Pericardium fibroblast (primary cell): ENCODE measurements at places on chromosomes 6 and 20. TPM values are rescaled to one million over a fixed set of nuclear protein-coding genes. Genes with fewer than 3 reads are reported as not detected.

Gene ROS1
- total RNA-seq, result 0.23 and 0.34 TPM in 2 replicates

Gene ATP5F1E
- total RNA-seq, result 31.3 and 48.8 TPM in 2 replicates

Gene LRRC73
- 0.35 and 1.5 TPM in 2 replicates for total RNA-seq

Gene SYCP2
- total RNA-seq, result 0.47 TPM in 1 of 2 replicates, not detected in the other

Gene ZSWIM1
- total RNA-seq, result 10.2 and 10.3 TPM in 2 replicates

Gene IL17F
- not detected in 2 replicates for total RNA-seq

Gene HLA-DQB1
- not detected in 2 replicates for total RNA-seq

Gene FAM83B
- not detected in 2 replicates for total RNA-seq

Gene BAG2
- total RNA-seq, result 7.9 and 12.2 TPM in 2 replicates

Gene POU5F1
- 0.23 TPM in 1 of 2 replicates, not detected in the other for total RNA-seq

Gene TAAR1
- total RNA-seq, result not detected in 2 replicates

Gene IRAK1BP1
- total RNA-seq, result 1.3 and 2.1 TPM in 2 replicates

Gene MAK
- not detected in 2 replicates for total RNA-seq

Gene LCA5
- 3.7 and 4.2 TPM in 2 replicates for total RNA-seq

Gene ANGPT4
- total RNA-seq, result under 0.01 and 0.17 TPM in 2 replicates

Gene SLC17A9
- 2.0 and 5.0 TPM in 2 replicates for total RNA-seq
